ENCODE measurements at places on chromosomes 4 and X.

- DNase-seq, result peak; percentile 52
Observed at GRCh38 chr4:38678078-38678477, 14.1 kb downstream of the KLF3 start.

DNA sequence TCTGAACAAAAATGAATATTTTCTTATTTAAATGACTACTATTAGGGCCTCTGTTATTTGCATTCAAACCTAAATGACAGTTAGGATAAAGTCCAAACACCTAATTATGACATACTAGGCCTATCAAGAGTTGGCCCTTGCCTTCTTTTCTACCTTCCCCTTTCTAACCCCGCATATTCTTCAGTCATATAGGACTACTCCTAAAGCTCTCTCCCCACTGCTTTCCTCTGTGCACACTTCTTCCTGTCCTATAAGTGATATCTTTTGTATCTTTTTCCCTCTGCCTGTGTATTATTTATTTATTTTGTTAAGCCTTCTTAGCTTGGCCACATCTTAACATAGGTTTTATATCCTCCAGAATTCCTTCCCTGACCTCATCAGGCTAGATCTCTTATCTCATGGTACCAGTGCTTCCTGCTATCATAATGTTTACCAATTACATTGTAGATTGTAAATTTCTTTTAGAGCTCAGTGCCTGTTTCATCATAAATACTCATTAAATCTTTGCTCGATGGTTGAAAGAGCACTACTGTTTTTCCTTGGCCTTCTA is 22.5 kb downstream of the ERVMER34-1 start:
- DNase-seq, result no peak

DNA sequence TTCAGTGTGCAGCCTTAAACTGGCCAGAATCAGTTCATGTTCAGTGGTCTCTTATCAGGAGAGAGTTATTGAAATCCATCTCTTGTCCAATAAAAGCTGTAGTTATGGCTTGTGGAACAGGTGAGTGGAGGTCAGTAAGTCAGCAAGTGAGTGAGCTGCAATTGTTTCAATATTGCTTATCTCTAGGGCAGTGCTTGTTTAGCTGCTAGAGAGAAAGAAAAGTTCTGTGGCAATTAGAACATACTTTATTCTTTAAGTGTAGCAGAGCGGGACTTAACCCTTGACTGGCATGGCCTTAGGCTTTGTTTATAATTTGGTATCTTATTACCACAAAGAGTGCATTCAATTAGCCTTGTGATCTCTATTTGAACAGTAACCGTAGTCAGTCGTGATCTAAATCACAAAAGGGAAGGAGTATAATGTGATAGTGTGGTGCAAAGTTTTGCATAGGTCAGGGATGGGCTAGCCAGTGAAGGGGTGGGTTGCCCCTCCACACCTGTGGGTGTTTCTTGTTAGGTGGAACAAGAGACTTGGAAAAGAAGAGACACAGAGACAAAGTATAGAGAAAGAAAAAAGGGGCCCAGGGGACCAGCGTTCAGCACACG is 6.9 kb upstream of the ETDC start:
- no peak for DNase-seq

- no peak for DNase-seq
Observed at GRCh38 chr4:61296144-61296543, 96.0 kb downstream of the ADGRL3 start.

DNA sequence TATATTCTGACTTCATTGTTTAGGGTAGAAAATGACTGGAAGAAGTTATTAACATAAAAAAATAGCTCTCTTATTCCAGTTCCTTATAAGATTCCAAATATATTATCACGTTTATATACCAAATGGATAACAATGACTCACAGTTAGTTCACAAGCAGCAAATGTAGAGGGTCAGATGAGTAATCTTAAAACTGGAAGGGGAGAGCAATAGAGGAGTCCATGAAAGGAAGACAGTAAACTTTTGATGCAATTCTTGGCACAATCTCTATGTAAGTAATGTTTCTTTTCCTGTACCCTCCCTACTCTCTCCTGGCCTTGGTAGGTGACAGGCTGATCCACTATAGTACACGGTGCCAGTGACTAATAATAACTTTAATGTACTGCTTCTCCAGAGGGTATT is 259.0 kb upstream of the TRPC5 start:
- DNase-seq, result no peak

DNA sequence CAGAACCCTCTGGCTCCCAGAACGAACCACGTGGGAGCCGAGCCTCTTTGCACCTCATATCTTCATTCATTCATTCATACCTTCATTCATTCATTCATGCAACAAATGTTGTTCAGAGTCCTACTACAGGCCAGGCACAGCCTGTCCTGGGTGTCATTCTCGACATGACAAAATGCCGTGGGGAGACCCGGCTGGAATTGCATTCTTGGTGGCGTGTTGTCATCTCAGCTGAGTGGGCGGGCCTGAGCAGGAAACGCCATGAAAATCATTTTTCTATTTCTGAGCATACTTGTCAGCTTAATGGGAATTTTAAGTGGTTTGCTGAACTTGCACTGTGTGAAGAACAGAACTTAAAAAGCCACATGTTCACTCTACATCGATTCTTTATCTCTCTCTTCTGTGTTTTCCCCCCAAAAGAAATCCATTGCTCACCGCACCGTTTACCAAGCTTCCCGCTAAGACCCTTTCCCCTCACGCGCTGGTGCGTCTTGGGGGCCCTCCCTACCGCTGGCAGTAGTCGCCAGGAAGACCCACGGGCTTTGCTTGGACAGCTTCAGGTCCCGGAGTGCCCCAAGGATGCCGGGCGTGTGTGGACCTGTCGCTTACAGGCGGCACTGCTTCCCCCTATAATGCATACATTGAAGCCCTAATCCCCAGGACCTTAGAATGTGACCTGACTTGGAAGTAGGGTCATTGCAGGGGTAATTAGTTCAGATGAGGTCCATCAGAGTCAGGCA is 41.6 kb upstream of the HMX1 start:
- DNase-seq, result no peak

GRCh38 chrX:71515038-71515396 is 17.9 kb upstream of the OGT start:
- no peak for DNase-seq

DNA sequence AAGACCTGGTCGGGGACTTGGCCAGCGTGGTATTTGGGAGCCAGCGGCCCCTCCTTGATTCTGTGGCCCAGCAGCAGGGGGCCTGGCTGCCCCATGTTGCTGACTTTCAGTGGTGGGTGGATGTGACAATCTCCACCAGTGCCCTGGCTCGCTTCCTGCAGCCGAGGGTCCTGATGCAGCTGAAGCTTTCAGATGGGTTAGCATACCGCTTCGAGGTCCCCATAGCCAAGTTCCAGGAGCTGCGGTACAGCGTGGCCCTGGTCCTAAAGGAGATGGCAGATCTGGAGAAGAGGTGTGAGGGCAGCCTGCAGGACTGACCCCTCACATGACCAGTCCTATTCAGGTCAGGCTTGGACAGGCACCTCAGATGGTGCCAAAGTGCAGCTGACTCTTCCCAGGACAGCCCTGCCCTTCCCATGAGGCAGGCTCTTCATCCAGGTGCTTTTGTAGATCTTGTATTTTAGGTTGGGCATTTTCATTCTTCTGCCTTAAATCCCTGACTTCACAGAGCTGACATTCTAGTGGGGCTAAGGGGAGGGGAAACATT is 15.1 kb downstream of the LNX1 start:
- DNase-seq, result no peak

DNA sequence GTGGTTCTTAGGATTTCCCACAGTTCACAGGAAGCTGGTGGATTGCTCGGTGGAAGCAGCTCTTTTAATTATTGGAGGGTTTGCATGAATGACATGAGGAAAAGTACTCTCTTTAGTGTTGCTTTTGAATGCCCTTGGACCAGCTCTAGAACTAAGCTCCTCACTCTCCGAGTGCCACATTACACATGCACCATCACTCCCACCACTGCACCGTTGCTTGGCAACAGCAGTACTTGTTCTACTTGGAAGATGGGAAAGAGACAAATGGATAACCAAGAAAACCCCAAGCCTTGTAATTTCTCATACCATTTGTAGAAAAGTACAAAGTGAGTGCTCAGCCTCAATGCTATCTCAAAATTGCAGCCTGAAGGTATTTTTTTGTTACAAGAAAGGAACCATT is 620.2 kb upstream of the BOD1L1 start:
- DNase-seq, result no peak

DNA sequence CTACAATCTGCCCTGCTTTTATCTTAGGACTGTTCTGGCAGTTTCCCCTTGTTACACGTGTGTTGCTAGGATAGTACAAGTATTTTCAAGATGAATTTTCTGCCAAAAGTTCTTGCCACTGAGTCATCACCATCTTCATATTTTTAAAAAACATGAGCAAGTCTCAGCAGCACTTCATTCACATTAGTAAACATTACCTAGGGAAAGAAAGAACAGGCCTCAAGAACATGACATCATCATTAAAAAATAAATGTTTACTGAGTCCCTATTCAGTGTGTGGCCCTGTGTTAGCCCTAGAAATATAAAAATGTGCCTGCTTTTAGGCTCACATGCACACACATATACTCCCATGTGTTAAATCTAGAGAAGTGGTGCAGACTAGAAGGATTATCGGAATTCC is 18.7 kb upstream of the GPC3 start:
- no peak for DNase-seq

DNA sequence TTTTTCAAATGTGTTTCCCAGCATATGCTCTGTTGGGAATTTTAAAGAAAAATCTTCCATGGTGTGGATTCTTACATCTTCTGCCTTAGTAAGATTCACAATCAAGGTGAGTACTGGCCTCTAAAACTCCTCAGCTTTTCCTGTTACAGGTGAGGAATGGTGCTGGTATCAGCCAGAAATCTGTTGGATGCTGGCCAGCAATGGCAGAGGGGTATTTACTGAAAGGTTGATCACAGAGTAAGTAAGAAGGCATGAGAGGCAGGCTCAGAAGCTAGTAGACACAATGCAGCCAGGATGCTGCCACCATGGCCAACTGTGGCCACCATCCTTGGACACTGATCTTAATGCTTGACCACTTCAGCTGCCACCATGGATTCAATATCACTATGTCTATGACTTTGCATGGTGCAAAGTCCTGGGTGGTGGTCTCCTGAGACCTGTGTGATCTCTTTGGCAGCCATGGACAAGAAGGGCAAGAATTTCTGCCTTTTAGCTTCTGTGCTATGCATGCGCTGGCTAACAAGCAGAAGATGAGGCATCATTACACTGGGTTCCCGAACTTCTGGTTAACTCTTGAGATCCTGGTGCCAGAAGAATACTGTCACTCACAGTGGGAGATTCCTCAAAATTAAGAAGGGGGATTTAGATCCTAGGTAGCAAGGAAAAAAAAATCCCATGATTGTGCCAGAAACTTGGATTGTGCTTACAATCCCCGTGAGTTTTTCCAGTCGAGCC is 60.2 kb downstream of the CHRNA9 start:
- DNase-seq, result no peak

DNA sequence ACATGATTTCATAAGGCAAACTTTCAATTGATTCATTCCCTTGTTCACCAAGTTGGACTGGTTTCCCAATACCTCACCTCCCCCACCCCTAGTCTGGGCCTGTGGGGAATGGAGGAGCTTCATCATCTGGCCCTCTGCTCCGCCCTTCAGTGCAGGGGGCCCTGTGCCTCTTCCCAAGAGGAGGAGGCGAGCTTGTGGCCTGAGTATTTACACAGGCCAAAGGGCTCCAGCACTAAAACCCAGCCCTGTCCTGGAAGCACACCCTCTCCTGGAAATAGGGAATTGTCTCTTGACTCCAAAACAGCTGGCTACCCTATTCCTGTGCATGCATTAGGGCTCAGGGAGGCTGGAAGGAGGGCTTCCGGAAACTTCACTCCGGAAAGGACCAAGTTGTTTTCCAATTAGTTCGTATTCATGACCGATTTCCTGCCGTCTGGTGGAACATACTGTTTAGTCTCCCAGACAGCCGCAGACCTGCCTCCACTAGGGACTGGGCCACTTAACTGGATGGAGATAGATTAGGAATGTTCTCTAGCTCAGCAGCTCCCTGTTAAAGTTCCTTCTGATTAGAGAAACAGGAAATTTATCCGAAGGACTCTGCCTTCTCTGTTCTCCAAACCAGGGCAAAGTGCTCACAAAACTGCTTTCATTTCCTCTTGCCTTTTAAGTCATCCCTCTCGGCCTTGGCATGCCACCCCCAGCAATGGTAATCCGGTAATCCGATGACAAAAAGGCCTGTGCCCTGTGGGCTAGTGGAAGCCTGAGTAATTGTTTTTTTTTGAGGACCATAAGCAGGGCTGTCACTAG is 5.8 kb downstream of the SRPX2 start:
- DNase-seq, result peak; percentile 24
